Mucosa of gallbladder (tissue), 1 donor: ENCODE measurements at places on chromosomes 12 and 14.

DNA sequence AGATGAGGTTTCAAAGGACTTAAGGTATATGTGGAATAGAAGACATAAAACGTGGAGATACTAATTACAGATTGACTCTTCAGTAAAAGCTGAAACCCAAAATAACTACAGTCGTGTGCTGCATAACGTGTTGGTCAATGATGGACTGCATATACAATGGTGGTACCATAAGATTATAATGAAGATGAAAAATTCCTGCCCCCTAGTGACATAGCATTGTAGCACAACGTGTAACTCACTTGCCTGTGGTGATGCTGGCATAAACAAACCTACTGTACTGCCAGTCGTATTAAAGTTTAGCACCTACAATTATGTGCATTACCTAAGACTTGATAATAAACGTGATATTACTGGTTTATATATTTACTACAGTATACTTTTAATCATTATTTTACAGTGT, 150.3 kb downstream of the LRRK2 start:
- DNase-seq, result no peak

- DNase-seq, result no peak
Measured at GRCh38 chr12:101939306-101939705, 61.9 kb downstream of the DRAM1 start.

DNA sequence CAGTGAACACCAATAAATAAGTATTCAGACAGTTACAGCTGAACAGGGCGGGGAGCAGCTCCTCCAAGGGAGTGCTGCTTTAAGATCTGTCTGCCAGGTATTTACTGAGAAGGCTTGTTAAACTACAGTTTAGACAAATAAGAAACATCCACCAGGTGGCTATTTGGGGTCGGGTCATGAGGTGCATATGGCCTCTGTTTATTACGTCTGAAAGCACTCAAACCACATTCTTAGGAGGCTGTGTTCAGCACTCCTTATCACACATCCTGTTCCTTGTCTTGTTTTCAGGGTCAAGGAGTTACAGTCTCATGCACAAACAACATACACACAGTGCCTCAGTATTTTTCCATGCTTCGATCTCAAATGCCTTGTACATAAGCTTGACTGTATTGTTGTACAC, 78.8 kb downstream of the KCNMB4 start:
- no peak for DNase-seq

DNA sequence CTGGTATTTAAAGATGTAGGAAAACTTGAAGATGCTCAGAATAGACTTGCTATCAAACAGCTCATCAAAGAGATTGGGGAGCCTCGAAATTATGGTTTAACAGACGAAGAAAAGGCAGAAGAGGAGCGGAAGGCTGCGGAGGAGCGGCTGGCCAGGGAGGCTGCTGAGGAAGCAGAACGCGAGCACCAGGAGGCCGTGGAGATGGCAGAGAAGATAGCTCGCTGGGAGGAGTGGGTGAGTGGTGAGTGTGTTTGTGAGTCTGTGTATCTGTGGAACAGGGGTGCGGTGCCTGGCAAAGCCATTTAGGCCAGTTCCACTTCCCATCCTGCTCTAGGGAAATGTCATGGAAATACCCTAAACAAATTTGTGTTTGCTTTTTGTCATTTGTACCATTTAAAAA, 19.2 kb upstream of the PAPOLA start:
- no peak for DNase-seq

DNA sequence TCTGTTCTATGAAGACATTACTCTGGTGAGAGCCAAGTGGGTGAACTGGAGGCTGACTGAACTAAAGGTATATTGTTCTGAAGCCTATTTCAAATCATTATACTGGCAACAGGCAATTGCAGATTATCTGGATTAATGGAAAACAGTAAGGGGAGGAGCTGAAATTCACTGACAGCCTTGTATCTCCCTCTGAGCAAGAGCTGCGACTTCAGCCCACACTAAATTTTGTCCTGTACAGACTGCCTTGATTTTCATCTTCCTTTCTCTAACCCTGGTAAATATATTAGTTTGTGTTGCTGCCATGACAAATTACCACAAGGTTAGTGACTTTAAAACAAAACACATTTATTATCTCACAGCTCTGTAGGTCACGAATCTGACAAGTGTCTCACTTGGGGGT, 231.1 kb downstream of the SLC2A13 start:
- no peak for DNase-seq

DNA sequence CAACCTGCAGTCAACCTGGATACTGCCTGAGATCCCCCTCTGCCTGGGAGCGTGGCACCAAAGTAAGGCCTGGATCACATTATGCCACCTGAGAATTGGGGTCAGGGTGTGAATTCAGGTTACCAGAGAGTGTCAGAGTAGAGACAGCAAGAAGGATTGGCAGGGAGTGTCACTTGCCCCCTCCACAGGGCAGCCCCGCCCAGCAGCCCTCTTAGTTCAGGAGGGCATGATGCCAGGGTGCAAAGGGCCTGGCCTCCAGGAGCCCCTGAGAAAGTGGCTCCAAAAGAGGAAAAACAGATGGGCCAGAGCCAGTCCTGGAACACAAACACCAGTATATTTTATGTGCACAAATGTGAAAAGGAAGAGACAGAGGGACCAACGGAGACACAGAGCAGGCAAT, 18.6 kb downstream of the TMEM229B start:
- DNase-seq, result no peak

- no peak for DNase-seq
Measured at GRCh38 chr12:42086031-42086430, 58.6 kb downstream of the GXYLT1 start.

- no peak for DNase-seq
Measured at GRCh38 chr14:99559286-99559990, 44.6 kb downstream of the CCDC85C start.

DNA sequence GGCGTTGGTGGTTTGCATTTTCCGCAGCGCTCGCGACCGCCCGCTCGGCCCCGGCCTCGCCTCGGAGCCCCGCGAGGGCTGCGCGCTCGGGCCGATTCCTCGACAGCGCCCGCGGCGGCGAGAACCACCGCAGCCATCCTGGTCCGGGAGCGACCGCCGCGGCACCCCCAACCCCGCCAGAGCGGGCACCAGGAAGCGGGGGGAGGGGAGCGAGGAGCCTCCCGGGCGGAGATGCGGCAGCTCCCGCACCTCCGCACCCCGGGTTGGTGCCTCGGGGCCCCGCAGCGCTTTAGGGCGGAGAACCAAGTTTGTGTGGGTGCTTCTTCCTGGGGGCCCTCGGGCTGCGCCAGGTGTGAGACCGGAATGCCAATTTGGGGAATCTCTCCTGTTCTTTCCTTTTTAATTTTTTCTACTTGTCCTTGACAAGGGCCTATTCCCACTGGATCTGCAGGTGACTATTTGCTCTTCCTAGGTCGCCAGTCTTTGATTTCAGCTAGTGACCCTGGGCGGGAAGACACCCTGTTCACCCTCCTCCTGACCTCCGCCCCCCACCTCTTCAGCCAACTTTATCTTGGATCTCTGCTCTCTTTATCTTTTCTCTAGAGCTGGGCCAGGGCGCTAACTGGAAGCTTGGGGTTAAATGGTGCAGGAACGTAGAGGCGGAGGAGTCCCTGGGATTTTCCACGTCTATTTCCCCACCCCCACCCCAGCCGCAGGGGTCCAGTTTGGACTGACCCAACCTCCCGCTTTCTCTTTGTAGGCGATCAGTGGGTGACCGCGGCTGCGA, at the start of gene SOCS2:
TSS of gene SOCS2 (plus strand) at position 751 of the 787 bp plus-strand sequence. CDS start 223 bp downstream, outside the sequence.
- DNase-seq, result no peak

DNA sequence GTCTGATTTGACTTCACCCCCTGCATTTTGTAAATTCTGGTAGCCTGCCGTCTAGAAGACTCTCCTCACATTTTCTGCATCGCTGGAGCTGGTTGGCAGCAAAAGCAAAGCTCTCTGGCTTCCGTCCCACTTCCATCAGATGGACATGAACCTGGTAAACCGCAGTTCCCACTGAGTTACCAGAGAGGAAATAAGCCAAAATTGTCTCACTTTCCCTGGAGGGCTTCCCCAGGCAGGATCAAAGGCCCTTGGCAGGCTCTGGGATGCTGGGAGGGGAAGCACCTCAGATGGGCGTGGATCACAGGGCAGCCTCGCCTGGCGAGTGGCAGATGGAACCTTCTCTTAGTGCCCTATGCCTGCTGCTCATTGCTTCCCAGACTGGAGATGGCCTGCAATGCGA, 243.5 kb downstream of the TMEM132C start:
- DNase-seq, result no peak
